Activated B cell treated with CpG ODN at 0.5 μM for 24 hours (primary cell): ENCODE measurements at places on chromosomes 12 and 14. TPM values are rescaled to one million over a fixed set of nuclear protein-coding genes. Genes with fewer than 3 reads are reported as not detected.

DNA sequence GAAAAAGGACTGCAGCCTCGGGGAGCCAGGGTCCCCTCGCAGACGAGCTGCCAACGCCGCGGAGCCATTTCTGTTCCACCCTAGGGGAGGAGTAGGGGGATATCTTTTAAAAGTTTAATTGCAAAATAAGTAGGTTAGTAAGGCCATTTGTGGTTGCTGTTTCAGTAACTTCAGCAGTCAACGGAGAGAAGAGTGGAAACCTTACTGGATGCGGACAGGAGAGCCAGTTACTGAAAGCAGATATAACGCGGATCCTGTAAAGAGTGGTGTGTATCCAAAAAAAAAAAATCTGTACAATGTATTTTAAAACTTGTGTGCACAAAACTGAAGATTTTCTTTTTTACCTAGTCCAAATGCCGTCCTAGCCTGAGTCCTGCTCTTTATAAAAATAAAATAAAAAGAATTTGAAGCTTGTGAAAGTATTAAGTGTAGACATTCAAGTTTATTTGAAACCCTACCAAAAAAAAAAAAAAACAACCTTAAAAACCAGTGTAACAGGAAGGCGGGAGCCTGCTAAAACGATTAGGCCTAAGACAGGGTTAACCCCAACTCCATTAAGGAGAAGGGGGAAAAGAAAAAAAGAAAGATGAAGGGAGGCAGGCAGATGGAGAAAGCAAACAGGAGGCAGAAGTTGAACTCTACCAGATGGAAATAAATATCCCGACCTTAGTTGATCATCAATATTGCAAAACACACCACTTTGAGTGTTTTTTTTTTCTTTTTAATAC is 1.0 kb upstream of the BTG1 start:
- no peak for DNase-seq
- peak overlapping the region; percentile 99 for H3K27ac ChIP-seq
- H3K4me1 ChIP-seq = peaks cover 46% of the 10 kb centered on the region

- DNase-seq = no peak
- H3K4me3 ChIP-seq = no peak overlapping the region
- H3K4me1 ChIP-seq = no peaks in the 10 kb centered on the region
- H3K36me3 ChIP-seq = no peaks in the 10 kb centered on the region
- H3K27ac ChIP-seq = no peak overlapping the region
Measured at GRCh38 chr14:84468153-84468552, 1061.8 kb upstream of the FLRT2 start.

DNA sequence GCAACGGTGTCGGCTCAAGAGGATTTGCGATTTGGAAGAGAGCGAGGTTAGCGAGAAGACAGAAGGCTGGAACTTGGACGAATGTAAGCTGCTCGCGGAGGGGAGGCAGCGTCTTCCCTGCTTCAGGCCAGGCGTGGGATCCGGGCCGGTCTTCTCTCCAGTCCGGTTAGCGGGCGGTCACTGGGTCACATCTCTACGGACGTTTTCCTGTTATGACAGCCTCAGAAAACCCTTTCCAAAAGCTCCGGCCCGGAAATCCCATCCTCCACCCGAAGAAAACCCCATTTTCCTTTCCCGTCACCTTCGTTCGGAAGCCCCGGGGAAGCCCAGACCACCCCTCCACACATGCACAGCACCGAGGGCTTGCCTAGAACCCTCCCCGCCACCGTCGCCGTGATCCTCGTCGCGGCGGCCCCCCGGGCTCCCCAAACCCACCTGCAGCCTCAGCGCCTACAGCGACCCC is 268 bp downstream of the NDUFB1 start:
- H3K27ac ChIP-seq = peak overlapping the region; percentile 100
- peaks cover 35% of the 10 kb centered on the region for H3K4me1 ChIP-seq
- H3K36me3 ChIP-seq = peaks cover 23% of the 10 kb centered on the region
- no peaks in the 10 kb centered on the region for H3K27me3 ChIP-seq
- H3K4me3 ChIP-seq = peak overlapping the region; percentile 100

- no peak for DNase-seq
- H3K4me3 ChIP-seq = no peak overlapping the region
- no peaks in the 10 kb centered on the region for H3K4me1 ChIP-seq
- H3K27me3 ChIP-seq = no peaks in the 10 kb centered on the region
Measured at GRCh38 chr14:44309331-44309730, 197.8 kb downstream of the FSCB start.

DNA sequence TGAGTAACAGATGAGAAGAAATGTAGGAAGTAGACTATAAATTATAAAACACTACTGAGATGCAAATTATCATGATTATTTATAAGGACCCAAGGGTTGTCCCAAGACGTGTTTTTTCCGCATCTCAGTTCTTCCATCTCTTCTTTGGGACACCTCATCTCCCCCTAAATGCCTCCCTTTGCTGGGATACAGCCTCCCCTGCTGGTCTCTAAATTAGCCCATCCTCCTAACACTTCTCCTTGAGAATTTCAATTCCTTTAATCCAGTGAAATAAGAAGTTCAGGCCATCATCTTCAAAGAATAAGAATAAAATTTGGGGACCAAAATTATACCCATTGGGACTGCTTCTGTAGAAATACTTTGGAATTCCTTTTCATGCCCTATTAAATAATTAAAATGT is 667.0 kb downstream of the BCL11B start:
- H3K27me3 ChIP-seq = no peaks in the 10 kb centered on the region
- H3K4me3 ChIP-seq = no peak overlapping the region
- no peaks in the 10 kb centered on the region for H3K36me3 ChIP-seq
- no peak overlapping the region for H3K27ac ChIP-seq
- H3K4me1 ChIP-seq = no peaks in the 10 kb centered on the region

DNA sequence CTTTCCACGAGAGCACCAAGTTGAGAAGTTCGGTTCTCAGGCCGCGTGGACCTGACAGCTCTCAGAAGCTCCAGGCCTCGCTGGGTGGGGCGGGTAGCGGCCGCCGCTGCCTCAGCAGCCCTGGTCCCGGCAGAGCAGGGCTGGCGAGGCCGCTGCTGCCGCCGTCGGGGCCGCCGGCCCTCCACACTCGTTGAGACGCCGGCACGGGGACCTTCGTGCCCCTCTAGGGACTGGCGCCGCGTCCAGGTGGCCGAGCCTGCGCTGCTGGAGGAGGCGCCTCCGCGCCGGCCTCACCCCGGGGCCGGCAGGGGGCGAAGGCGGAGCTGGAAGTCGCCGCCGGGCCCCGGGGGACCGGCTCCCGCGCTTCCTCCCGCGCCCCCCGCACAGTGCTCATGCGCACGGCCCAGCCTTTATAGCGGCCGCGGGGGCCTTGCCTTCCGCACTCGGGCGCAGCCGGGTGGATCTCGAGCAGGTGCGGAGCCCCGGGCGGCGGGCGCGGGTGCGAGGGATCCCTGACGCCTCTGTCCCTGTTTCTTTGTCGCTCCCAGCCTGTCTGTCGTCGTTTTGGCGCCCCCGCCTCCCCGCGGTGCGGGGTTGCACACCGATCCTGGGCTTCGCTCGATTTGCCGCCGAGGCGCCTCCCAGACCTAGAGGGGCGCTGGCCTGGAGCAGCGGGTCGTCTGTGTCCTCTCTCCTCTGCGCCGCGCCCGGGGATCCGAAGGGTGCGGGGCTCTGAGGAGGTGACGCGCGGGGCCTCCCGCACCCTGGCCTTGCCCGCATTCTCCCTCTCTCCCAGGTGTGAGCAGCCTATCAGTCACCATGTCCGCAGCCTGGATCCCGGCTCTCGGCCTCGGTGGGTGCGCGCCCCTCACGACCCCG is at the start of gene COCH:
Gene COCH, plus strand, starts transcription at position 440 of the 879 bp plus-strand sequence. Its CDS starts 380 bp downstream, at position 820.
- peak within 1 kb of the TSS; percentile 88 for H3K4me3 ChIP-seq
- peaks cover 24% of the 10 kb centered on the region for H3K4me1 ChIP-seq
- peak; percentile 66 for DNase-seq
- H3K36me3 ChIP-seq = no peaks in the 10 kb centered on the region
- peak within 1 kb of the TSS; percentile 35 for H3K27ac ChIP-seq

- no peak for DNase-seq
- H3K4me1 ChIP-seq = no peaks in the 10 kb centered on the region
- peaks cover 50% of the 10 kb centered on the region for H3K36me3 ChIP-seq
- no peak overlapping the region for H3K27ac ChIP-seq
- H3K27me3 ChIP-seq = no peaks in the 10 kb centered on the region
Measured at GRCh38 chr12:28265435-28266042, 75.3 kb downstream of the CCDC91 start.

DNA sequence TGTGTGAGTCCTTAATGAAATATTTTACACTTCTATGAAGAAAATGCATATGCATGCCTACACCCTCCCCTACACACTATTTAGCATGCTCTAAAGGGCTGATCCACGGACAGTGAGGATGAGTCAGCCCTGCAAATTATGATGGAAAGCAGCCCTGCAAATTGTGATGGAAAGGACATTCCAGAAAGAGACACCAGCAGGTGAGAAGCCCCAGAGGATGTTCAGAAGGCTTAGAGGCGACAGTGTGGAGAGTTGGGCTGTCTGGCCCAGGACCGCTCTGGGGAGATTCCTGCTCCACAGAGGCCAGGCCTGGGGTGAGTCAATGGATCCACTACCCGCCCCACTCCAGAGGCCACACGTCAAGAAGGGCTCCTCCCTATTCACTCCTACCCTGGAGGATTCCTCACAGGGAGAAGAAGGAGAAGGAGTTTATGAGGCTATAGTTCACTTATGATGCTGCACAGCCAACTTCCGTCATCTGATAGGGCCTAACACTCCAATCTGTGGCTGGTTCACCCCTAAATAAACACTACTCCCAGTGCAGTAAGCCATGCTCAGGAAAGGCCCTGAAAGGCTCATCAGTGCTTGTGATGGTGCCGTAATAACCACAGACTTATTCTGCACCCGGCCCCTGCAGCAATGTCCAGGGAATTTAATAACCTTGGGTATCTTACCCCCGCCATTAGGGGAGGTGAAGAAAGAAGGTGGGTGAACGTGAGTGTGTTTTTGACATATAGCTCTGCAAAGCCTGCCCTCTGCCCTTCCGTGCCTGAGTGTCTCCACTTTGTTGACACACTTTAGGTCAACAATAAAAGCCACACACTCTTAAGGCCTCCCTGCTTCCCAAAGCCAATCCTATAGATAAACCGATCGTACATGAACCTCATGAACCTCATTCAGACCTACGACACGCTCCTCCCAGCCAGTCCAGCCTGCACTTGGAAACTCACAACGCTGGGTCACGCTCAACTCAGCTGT is 46.4 kb downstream of the CLMN start:
- no peaks in the 10 kb centered on the region for H3K27me3 ChIP-seq
- peaks cover 3% of the 10 kb centered on the region for H3K36me3 ChIP-seq
- no peak overlapping the region for H3K4me3 ChIP-seq
- no peak for DNase-seq

DNA sequence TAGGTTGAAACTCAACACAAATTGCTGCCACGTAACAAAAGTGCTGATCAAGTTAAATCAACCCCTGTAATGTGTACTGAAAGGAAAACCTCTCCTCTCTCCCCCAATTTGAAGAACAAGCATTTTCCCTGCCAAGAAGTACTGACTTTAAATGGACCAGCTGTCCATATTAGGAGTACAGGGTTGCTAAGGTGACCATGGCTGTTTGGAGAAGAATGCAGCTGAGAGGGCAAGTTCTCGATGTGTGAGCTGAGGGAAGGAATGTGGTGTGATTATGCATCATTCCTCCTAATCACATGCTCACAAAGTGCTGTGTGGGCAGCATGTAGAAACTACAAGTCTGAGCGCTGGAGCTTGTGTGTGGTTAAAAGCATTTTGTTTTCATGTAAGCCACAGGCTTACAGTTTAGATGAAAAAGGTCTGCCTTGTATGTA is 50.9 kb upstream of the CCT2 start:
- no peak overlapping the region for H3K27ac ChIP-seq
- no peak for DNase-seq
- no peak overlapping the region for H3K4me3 ChIP-seq
- H3K27me3 ChIP-seq = no peaks in the 10 kb centered on the region
- peaks cover 31% of the 10 kb centered on the region for H3K36me3 ChIP-seq

- no peak for DNase-seq
- H3K27me3 ChIP-seq = no peaks in the 10 kb centered on the region
- H3K4me1 ChIP-seq = no peaks in the 10 kb centered on the region
- no peaks in the 10 kb centered on the region for H3K36me3 ChIP-seq
- H3K4me3 ChIP-seq = no peak overlapping the region
- no peak overlapping the region for H3K27ac ChIP-seq
Measured at GRCh38 chr12:58988643-58989344, 68.5 kb upstream of the LRIG3 start.

DNA sequence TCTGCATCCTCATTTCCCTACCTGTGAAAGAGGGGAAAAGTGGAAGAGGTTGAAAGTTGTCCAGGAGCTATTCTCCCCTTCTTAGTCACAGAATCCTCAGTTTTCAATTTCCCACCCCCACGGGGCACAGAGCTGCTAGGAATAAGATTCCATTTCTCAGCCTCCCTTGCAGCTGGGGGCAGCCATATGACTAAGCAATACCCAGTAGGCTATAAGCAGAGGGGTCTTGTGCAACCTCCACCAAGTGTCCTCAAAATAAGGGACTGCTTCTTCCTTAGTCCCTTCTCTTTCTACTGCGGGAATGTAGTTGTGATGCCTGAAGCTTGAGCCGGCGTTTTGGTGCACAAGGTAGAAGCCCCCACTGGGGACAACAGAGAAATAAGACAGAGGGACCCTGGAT is 40.9 kb downstream of the VWF start:
- no peak overlapping the region for H3K27ac ChIP-seq
- no peaks in the 10 kb centered on the region for H3K4me1 ChIP-seq
- no peaks in the 10 kb centered on the region for H3K36me3 ChIP-seq
- H3K27me3 ChIP-seq = peaks cover 3% of the 10 kb centered on the region
- H3K4me3 ChIP-seq = no peak overlapping the region

GRCh38 chr12:79486154-79486553 is 204.6 kb downstream of the PAWR start:
- no peaks in the 10 kb centered on the region for H3K27me3 ChIP-seq
- no peaks in the 10 kb centered on the region for H3K4me1 ChIP-seq
- no peak for DNase-seq
- no peaks in the 10 kb centered on the region for H3K36me3 ChIP-seq
- H3K4me3 ChIP-seq = no peak overlapping the region

DNA sequence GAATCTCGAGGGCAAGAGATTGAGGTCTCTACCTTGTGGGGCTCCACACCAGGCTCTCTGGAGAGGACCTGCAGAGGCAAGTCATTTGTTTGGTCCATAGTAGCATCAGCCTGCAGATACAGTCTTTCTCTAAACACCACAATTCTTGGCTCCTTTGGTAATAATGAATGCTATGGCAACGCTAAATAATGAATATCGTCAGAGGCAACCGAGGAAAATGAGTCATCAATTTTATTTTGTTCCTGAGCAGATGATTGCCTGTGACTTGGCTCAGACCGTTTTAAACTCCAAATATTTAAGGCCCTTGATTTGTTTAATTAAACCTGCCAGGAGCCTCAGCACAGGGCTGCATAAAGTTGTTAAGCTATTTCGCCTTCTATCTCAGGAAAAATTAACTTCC is 924.1 kb upstream of the TMEM132C start:
- no peak overlapping the region for H3K4me3 ChIP-seq
- H3K4me1 ChIP-seq = no peaks in the 10 kb centered on the region
- H3K27ac ChIP-seq = no peak overlapping the region
- H3K27me3 ChIP-seq = no peaks in the 10 kb centered on the region
- no peak for DNase-seq
- H3K36me3 ChIP-seq = no peaks in the 10 kb centered on the region

The DPPA3 gene
- not detected in 2 replicates for total RNA-seq

The RACGAP1 gene
- total RNA-seq = 12.2 and 12.6 TPM in 2 replicates

The OR4Q2 gene
- not detected in 2 replicates for total RNA-seq

The FOXM1 gene
- 1.8 and 2.8 TPM in 2 replicates for total RNA-seq

The FAIM2 gene
- total RNA-seq = not detected in 2 replicates

The AKAP6 gene
- total RNA-seq = 0.53 and 1.2 TPM in 2 replicates

The STAT6 gene
- 635 and 745 TPM in 2 replicates for total RNA-seq
